ENCODE measurements at places on chromosomes 5 and 9. TPM values are rescaled to one million over a fixed set of nuclear protein-coding genes. Genes with fewer than 3 reads are reported as not detected.

DNA sequence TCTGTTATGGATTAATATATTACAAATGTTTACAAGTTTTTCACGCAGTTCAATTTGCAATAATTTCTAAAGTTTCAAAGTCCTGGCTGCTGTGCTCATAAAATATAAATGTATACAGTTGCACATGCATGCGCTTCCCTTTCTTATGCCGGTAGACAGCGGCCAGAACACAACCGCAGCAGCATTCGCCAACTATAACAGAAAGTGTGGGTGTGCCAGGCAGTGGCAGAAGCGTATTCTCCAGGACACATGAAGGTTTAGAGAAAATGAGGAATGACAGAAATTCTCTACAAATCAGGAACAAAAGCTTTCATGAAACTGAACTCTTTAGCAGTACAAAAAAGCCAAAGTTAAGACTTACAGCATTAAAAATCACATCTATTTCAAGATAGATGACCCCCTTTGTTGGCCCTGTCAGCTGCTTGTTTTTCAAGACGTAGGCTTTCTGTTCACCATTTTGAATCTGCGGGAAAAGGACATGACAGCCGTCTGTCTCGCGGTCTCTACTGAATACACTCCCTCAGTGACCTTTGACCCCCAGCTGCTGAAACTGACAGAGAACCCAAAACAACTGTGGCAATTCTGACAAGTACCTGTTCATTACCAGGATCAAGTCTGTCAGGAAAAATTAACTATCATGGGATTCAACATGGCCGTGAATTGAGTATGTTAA is 252.2 kb downstream of the SLF1 start:
- DNase-seq = no peak

DNA sequence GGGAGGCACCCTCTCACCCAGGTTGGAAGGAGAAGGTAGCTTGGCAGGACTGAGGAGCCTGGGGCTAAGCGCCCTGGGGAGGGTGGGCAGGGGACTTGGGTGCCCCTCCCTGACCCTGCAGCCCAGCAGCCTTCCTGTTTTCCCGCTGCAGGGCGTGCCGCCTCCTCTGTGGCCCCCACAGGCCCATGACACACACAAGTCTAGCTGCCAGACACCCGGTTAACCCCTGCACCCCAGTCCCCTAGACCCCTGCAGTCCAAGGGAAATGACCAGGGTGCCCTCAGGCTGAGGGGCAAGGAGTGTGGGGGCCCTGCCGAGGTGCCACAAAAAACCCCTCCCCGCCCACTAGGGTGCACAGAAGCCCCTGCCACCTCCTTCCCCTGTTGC is 33.0 kb downstream of the GOLGA2 start:
- no peak for DNase-seq

Gene IFNB1
- not detected for total RNA-seq

GRCh38 chr5:169139480-169140050 is 161.4 kb downstream of the SLIT3 start:
- DNase-seq = no peak

Gene PCDHB16
- 16.4 TPM for total RNA-seq

Gene NPR3
- total RNA-seq = 41.4 TPM

Gene IFNK
- not detected for total RNA-seq

Gene WNT8A
- not detected for total RNA-seq

Data from tibial nerve (tissue), 4 donors.